ENCODE measurements at places on chromosomes 5 and 9.

- DNase-seq, result no peak
Measured at GRCh38 chr5:112886975-112887374, 25.9 kb downstream of the SRP19 start.

- no peak for DNase-seq
Measured at GRCh38 chr9:124490004-124490403, 17.2 kb downstream of the NR5A1 start.

DNA sequence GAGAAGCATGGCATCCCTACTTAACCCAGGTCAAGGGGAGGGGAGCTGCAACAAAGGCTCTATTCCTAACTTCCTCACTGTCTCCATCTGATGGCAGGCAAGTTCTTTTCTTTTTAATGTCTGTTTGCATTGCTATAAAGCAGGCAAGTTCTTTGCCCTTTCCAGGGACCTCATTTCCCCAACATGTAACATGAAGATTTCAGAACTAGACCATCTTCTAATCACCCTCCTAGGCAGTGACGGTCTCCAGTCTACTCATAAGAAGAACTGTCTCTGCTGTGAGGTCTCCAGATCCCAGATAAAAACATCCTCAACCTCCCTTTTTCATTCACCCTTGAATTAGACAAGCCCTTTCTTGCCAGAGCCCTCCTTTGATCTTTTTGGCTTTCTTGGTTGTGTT is 42.1 kb downstream of the PPP1R2B start:
- DNase-seq, result peak; percentile 30

DNA sequence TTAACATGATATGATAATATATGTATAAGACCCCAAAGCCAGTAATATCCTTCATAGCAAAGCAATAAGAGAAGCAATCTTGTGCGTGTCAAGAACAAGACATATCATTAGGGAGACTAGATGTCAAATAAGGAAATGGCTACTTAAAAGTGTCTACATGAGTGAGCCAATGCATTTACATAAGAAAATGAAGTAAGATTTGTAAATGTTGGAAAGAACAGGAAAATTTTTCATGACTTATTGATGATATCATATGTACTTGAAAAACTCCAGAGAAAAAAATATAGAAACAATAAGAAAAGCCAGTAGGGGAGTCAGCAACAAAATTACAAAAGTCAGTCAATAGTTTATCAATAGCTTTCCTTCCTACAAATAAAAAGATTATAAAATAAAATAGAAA is 13.8 kb upstream of the MCTP1 start:
- DNase-seq, result no peak

- no peak for DNase-seq
Measured at GRCh38 chr5:171205375-171205774, 103.7 kb upstream of the TLX3 start.

DNA sequence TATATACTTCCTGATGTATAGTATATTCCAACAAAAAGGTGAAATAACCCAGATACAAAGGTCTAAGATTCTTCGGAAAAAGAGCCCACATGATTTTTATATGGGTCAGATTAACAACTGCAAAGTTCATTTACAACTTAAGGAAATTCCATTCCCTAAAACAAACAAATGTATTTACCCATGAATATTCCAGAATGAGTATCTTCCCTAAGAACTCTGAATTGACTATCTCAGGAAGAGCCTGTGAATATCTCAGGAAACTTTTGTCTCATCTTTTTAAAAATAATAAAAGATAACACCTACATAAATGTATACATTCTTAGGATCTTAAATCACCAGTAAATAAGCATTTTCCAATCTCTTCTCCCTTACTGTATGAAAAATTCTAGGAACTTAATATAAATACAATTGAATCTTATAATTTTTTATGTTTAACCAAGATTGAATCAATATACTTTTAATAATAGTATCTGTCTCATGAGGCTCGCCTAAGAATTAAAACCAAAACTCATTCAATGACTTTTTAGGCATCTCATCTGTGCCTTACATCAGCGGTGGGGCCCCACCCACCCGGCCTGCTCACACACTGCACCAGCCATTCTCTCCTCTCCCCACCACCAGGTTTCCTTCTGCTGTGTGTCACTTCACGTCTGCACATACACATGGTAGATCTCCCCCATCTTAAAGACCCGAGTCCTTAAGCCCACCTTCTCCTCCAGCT is 78.1 kb downstream of the RAPGEF1 start:
- peak; percentile 80 for DNase-seq

DNA sequence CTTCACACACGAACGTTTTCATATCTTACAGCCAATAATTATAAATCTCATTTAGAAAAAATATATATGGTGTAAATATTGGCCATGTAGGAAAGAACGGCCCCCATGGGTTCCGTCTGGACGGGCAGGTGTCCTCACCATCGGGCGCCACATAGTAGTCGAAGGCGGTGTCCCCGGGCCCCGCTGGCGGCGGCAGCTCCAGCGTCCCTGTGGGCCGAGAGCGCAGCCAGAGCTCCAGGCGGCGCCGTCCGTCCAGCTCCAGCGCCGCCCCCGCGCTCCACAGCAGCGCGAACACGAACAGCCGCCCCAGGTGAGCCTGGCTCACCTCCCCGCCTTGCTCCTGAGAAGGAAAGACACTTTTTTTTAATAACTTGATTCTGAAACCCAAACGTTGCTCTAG is 134.6 kb downstream of the DNAH5 start:
- no peak for DNase-seq

- DNase-seq, result peak; percentile 77
Measured at GRCh38 chr9:35114113-35114839, 1.4 kb downstream of the ATOSB start.

DNA sequence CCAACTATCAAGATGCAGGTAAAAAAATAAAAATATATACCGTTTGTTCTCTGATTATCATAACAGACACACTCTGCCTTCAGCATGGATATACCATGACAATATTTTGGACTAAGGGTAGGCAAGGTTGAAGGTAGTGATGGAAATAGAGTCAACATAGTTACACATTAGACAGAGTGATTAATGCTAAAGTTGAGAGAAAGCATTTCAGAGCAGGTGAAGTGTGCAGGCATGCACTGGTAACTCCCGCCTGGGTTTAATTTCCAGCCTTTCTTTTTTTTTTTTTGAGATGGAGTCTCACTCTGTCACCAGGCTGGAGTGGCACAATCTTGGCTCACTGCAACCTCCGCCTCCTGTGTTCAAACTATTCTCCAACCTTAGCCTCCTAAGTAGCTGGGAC is 458.5 kb downstream of the TLR4 start:
- DNase-seq, result no peak

- no peak for DNase-seq
Measured at GRCh38 chr9:20363233-20363632, 259.1 kb downstream of the MLLT3 start.

GRCh38 chr9:61666310-61666709 is 476.5 kb downstream of the SPATA31A7 start:
- no peak for DNase-seq

- DNase-seq, result no peak
Measured at GRCh38 chr9:81096625-81097024, 592.7 kb downstream of the TLE1 start.

DNA sequence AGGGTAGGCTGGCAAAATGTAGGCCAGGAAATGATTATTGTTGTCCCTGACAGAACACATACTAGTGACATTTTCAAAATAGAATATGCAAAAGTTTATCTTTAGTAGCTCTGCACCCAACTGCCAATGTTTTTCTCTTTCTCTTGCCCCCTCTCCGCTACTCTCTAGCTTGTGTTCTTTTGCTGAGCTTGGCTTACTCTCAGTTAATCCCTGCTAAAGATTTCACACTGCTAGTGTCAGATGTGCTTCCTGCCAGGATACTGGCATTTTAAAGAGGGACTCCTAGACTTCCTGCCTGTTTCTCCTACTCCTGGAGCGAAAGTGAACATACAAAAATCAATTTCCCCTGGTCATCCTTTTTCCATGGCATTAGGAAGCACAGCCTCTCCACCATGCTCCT is 260.5 kb downstream of the ARRDC3 start:
- no peak for DNase-seq

- DNase-seq, result no peak
Measured at GRCh38 chr9:131252120-131252519, 24.2 kb downstream of the FAM78A start.

GRCh38 chr9:87478226-87478992 is 19.3 kb upstream of the DAPK1 start:
- no peak for DNase-seq

- DNase-seq, result no peak
Measured at GRCh38 chr9:107316795-107317661, 33.9 kb downstream of the RAD23B start.

DNA sequence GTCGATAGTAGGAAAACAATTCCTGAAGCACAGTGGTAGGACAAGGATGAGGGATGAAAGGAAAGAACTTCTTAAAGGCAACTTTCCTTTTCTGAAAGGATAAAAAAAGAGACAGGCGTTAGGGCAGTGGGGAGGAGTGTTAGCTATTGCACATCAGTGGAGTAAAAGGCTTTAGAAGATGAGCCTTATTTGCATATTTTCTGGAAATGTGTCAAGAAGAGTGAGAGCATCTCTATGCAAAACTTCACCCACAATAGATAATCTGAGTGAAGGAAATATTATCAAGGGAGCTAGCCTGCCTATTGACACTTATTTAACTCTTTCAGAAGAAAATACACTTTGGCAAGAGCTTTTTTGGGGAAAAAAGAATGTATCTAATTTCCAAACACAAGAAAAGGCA is 151.6 kb downstream of the MACIR start:
- DNase-seq, result no peak

DNA sequence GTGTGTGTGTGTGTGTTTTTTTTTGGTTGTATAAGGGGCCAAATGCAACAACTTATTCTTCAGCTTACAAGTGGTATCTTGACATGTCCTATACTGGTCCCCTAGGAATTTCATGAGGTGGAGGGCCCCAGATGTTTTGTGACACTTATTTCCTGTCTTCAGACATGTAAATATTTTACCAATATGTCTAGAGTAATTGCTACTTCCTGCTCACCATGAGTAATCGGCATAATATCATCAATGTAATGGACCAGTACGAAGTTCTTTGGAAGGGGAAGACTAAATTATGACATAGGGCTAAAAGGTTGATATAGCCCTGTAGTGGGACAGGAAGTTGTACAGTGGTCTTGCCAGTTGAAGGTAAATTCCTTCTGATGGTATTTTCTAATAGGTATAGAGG is 3.7 kb upstream of the OTULIN start:
- no peak for DNase-seq

DNA sequence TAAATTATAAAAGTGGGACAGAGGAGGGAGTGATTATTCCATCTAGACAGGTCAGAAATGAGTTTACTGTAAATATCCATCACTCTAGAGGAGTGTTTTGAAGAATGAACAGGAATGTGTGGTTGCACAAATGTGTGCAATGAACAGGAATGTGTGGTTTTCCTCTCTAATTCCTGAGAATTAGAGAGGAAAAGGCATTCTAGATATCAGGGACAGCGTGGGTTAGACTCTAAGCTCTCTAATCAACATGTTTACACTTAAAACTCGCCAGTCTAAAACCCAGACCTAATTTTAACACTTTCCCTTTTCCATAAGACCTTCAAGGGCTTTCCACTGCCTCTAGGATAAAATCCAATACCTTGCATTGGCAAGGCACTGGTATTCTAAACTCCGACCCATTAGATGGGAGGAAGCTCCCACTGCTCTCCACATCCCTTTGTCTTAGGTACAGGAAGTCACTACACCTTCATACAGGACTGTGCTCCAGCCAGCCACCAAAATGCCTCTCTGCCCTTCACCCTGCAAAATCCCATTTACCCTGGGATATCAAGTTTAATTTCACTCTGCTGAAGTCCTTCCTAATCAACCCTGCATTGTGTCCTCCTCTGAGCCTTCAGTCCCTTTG is 67.9 kb downstream of the NFIB start:
- DNase-seq, result no peak

GRCh38 chr9:110640736-110641135 is 27.9 kb upstream of the MUSK start:
- DNase-seq, result no peak

DNA sequence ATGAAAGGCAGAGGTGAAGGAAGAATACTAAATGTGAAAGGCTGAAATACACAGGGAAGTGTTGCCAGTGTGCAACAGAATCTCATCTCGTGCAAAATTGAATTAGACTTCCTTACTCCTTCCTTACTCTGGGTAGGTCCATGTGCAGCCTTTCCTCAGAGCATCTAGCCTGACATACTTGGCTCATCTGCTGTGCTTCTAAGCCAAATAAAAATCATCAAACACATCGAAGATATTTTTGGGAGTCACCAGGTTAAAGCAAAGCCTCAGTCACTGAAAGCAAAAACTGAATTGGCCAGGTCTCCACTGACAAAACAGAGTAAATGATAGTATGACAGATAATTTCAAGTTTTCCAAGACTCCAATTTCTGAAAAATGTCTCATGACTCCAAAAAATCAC is 19.3 kb downstream of the STARD4 start:
- DNase-seq, result no peak

DNA sequence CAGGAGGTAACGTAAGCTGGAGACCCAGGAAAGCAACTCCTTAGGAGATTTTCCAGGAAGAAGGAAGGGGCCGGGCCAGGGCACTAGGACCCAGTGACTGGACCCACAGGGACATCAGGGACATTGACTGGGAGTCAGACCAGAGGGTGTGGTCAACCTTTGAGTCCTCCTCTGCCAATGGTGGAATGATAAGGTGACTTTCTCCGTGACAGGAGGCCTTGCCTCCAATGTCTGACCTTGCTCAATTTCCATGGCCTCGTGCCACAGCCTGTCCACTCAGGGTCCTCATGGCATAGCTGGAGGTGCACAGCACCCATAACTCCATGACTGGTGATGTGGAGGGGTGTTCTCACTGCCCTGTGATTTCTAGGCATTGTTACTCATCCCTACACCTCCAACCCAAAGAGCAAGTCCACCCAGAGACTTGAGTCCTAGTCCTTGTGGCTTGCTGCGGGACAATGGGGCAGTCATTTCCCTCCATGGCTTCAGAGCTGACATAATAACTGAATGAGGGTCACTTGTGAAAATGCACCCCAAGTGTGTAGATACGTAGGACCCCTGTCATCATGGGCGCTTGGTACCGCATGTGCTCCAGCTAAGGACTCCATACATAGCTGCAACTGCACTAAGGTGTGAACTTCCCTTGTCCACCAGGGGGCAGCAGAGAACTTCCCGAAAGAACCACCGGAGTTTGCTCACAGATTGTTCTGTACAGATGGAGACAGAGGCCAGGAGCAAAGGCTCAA is 4.1 kb upstream of the AMBP start:
- peak; percentile 92 for DNase-seq

DNA sequence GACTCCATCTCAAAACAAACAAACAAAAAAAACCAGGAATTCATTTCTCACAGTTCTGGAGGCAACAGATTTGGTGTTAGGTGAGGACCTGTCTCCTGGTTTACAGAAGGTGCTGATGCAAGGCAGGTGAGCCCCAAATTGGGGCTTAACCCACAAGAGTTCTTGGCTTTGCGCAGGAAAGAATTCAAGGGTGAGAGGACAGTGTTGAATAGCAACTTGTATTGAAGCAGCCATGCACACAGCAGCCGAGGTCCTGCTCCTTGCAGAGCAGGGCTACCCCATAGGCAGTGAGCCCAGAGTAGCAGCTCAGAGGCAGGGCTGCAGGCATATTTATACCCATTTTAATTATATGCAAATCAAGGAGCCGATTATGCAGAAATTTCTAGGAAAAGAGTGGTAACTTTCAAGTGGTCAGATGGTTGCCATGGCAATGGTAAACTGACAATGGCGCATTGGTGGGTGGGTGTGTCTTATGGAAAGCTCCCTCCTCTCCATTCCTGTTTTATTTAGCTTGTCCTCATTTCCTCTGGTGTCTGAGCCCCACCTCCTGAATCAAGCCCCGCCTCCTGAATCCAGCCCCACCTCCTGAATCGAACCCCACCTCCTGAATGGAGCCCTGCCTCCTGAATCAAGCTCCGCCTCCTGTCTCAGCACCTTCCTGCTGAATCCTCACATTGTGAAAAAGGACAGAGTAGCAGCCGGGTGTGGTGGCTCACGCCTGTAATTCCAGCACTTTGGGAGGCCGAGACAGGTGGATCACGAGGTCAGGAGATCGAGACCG is 34.5 kb upstream of the COL5A1 start:
- peak; percentile 38 for DNase-seq
